ENCODE measurements at places on chromosomes 7 and 10. TPM values are rescaled to one million over a fixed set of nuclear protein-coding genes. Genes with fewer than 3 reads are reported as not detected.

HSPA12A gene
- 19.8 TPM for total RNA-seq

- no peak for DNase-seq
Observed at GRCh38 chr7:91553410-91553895, 289.2 kb downstream of the FZD1 start.

- DNase-seq = peak; percentile 29
Observed at GRCh38 chr7:50552921-50553320, 12.3 kb downstream of the DDC start.

DGKI gene
- 1.9 TPM for total RNA-seq

GRCh38 chr7:134298902-134299683, 17.6 kb downstream of the SLC35B4 start:
- DNase-seq = no peak

DNA sequence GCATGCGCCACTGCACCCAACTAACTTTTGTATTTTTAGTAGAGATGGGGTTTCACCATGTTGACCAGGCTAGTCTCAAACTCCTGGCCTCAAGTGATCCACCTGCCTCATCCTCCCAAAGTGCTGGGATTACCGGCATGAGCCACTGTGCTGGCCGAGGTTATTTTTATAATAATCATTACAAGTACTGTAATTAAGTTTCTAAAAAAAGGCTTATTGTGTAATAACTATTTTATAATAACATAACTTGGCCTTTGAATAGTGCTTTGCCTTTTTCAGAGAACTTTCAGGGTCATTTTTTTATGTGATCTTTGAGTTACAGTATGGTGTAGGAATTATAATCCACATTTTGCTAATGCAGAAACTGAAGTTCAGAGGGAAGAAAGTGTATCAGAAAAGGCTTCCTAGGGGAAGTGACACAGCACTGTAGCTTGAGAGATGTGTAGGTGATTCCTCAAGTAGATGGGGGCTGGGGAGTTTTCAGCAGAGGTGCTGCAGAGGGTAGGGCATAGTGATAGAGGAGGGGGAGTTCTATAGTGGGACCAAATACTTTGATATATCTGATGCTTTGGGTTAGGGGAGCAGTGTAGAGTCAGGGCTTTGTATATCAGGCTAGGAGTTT, 9.2 kb upstream of the SYPL1 start:
- no peak for DNase-seq

- no peak for DNase-seq
Observed at GRCh38 chr7:100467638-100468373, 3.7 kb upstream of the SPACDR start.

- peak; percentile 56 for DNase-seq
Observed at GRCh38 chr7:4712281-4713182, 30.4 kb downstream of the FOXK1 start.

OR2A42 gene
- total RNA-seq = not detected

- no peak for DNase-seq
Observed at GRCh38 chr10:101028446-101029337, 2.2 kb downstream of the PDZD7 start.

PGAM1 gene
- total RNA-seq = 556 TPM

DNA sequence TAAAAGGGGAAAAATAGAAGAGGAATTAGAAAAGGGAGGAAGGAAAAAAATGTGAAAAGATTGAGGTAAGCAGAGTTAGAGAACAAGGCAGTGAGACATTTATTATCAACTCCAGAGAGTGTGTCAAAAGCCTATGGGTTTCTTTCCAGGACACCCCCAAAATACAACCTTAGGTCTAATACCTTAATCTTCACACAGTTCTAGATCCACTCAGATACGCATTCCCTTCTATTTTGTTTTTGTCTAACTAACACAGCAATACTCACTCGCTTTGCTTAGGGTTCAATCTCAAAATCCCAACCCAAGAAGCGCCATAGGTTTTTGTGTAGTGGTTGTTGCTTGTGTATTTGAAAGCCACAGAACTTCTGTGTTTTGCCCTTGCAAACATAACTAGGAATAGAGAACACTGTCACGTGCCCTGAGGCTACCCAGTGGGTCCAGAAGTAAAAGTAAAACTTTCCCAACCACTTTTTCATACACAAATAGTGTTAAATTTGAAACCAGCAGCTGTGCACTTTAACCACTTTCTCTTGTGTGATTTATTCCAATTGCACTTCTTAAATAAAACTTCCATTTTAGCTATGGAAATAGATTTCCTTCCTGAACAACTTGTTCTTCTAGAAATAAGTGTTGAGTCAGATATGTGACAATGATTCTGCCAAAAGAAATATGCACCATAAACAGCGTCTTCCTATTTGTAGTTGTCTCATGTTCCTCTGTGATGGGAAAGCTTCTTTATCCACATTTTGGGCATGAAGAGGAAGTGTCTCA, 414.7 kb upstream of the GHITM start:
- DNase-seq = no peak

DNA sequence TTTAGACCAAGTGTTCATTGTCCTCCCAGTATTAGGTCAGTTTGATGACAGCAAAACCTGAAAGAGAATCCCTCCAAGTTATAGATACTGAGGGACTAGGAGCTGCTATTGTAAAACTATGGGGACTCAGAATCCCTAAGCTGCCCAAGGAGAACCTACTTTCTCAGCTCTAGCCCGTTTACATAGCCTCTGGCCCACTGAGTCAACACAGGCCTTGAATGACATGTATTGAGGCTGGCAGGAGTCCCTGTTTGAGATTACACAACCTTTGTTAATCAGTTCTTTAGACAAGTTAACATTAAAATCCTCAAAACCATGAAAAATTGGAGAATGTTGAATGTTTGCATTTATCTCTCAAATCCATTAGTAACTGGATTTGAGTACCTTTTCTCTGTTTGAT, 1079.0 kb downstream of the KCNMA1 start:
- DNase-seq = peak; percentile 82

DNA sequence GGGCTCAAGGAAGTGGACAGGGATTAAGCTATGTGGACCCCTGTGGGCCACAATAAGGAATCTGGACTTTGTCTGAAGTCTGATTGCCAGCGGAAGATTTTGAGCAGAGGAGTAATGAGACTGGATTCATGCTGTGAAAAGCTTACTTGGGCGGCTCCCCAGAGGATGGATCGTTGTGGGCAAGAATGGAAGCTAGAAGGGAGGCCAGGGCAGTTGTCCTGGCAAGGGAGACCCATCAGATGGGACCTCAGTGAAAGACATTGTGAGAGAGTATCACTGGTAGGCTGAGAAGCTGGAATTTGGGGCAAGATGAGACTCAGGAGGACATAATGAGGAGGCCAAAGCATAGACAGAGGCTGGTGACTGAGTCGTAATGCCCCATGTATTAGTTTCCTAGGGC, 15.6 kb downstream of the ABCC2 start:
- DNase-seq = no peak

NSUN6 gene
- 5.6 TPM for total RNA-seq

DNA sequence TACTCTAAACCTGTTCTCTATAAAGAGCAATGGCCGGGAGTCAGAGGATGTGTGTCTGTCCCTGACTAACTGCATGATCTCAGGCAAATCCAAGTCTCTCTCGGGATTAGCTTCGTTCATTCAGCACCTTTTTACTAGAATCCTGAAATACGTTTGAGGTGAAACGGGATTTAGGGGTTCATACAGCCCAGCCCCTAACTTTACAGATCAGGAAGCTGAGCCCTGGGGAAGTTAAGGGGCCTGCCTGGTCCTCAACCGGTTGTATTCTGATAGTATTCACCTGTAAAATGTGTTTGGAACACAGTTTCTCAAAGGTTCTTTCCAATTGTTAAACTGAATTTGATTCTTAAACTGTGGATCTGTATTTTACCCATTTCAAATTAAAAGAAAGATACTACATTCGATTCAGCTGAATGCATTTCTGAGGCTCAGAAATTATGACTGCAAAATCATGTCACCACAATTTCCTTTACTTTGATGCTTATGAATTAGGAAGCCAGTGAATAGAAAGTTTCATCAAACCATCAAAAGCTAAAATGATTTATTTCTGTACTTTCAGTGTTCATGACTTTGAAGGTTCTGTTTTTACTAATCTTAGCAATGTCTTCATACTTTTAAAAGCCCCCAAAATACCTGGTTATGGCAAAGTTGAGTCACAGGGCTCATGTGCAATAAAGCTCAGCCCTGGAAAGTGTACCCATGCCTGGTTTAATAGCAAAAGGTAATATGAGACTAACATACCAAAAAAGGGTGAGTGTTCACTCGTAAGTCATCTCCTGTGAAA, 28.9 kb upstream of the EZH2 start:
- DNase-seq = no peak

DNA sequence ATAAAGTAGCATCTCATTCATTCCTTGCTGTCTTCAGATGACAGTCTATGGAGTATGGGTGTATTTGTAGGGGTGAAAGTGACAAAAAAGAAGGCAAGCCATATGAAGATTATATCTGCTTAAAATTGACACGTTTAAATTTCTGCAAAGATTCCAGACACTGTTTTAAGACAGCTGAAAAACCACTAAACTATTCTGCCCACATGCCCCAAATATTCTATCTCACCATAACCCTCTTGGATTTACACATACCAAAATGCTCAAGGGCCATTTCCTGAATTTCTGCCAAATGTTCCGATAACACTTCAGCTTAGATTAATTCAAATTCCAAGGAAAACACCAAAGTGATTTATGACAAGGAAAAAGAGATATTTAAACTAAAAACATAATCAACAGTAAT, 99.9 kb upstream of the IL6 start:
- DNase-seq = no peak

DNA sequence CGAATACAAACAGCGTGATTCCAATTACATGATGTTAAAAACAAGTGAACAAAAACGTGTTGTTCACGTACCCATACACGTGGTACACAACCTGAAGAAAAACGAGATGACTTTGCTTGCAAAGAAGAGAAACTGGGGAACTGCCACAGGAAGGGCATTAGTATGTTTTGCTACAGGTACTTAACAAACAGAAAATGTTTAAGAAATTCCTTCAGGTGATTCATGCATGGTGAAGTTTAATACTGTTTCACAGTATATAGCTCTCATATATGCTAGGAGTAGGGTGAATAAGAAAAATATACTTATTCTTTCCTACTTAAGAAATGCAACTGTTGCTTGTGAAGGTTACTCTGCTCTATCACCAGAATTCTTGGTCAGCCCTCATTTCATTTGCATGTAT, 9.8 kb downstream of the SEC61G start:
- DNase-seq = no peak

GPRIN2 gene
- total RNA-seq = not detected

CSGALNACT2 gene
- 22.5 TPM for total RNA-seq

GRCh38 chr7:26664735-26665416, 199.5 kb downstream of the SKAP2 start:
- no peak for DNase-seq

DNA sequence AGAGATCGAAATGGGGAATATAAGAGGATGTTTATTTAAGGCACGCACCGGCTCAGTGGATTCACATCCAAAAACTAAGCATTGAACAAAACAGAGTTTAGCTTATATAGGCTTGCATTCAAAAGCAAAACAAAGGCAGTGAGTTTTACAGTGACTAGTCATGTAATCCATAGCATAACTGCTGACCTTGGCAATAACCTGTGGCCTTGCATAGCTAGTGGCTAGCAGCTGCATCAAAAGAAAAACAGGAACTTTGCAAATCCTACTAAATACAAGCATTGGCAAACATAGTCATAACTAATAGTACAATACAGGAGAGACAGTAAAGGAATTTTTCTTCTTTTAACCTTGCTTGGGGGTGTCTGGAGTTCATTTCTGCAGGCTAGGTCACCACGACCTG, 9.7 kb upstream of the ZNF485 start:
- no peak for DNase-seq

MMP21 gene
- total RNA-seq = not detected

ELN gene
- total RNA-seq = 8.9 TPM

GRCh38 chr7:129949292-129950133, 3.2 kb downstream of the UBE2H start:
- peak; percentile 88 for DNase-seq

- DNase-seq = no peak
Observed at GRCh38 chr7:15308821-15309220, 253.0 kb downstream of the AGMO start.

- DNase-seq = no peak
Observed at GRCh38 chr7:85095806-85096205, 91.0 kb downstream of the SEMA3D start.

ANXA8 gene
- 1.1 TPM for total RNA-seq

TAS2R41 gene
- total RNA-seq = not detected

- no peak for DNase-seq
Observed at GRCh38 chr7:100022621-100023020, 7.2 kb downstream of the ZKSCAN1 start.

GIMAP4 gene
- total RNA-seq = not detected

DNA sequence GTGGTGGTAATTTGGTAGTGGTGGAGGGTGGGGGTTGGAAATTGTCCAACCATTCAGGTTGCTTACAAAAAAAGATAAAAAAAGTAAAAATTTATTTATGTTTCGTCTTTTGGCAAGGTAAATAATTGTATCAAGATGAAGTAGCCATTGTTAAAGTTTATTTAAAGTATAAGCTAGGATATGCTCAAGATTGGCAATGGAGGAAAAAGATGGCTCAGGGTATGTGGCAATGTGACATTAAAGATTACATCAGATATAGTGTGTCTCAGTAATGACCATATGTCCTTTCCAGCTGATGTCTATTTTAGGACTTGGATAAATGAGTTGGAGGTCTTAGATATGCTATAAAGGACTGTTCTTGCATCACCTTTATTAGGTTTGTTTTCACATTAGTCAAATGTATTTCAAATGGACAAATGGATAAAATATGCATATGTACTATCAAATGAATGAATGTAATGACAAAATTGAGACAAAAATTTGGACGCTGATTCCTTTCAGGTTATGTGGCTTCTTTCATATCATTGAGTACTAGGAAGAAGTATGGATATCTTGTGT, 60.9 kb downstream of the ST7 start:
- DNase-seq = no peak

DNA sequence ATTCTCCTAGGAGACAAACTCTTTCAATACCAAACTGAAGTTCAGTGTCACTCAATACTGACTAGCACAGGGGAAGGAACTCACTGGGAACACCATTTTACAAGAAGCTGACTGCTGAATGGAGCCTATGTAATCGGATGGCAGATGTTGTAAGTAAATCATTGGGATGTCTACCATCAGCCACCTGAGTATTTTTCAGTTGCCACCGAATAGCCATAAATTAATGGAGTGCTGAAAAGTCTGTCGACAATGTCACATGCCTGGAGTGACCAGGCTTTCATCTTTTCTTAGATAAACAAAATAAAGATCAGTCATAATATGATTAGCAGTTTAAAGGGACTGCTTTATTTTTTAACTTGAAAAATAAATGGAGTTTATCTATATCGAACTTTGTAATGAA, 145.9 kb upstream of the SEMA3E start:
- DNase-seq = no peak

JCAD gene
- 36.9 TPM for total RNA-seq

RASA4B gene
- total RNA-seq = 20.9 TPM

GRCh38 chr7:17118412-17118811, 180.0 kb upstream of the AHR start:
- DNase-seq = no peak

Measured in HFFc6 (cell line).